ENCODE measurements at places on chromosomes 5 and 9.

- no peak for DNase-seq
Measured at GRCh38 chr5:120327180-120327579, 136.9 kb upstream of the PRR16 start.

- no peak for DNase-seq
Measured at GRCh38 chr5:132754111-132754510, 6.9 kb downstream of the CCNI2 start.

GRCh38 chr5:10227379-10227778 lies 22.3 kb downstream of the ATPSCKMT start:
- no peak for DNase-seq

DNA sequence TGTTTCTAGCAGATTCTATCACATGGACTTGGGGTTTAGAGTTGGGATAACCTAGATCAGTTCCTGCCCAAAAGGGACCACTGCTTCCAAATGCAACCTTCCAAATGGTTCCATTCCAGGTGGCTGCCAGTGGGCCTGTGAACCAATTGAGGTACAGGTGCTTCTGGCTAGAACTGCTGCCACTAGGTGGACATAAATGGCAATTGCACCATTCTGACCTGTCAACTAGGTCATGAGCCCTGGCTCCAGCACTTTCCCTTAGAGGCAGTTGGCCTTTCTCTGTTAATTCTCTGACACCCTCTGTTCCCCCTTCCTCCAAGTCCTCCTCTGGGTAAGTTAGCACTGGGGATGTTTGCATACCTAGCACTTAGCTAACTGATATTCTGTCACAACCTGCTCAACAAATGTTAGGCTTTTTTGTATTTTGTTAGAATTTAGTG lies 16.6 kb upstream of the HEMGN start:
- peak; percentile 71 for DNase-seq

DNA sequence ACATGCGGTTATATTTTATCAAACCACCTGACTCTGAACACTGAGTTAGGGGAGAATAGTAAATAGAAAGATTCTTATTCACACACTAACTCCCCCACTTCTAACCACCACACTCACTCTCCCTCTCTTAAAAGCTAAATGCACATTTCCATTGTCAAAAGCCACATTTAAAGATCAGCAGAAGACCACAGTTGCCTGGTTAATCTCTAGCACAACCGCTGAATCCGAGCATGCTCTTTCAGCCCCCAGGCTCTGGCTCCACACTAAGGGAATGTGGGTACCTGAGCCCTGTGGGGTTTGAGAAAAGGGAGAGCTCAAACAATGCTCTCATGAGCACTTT lies 35.7 kb downstream of the PFDN1 start:
- no peak for DNase-seq

DNA sequence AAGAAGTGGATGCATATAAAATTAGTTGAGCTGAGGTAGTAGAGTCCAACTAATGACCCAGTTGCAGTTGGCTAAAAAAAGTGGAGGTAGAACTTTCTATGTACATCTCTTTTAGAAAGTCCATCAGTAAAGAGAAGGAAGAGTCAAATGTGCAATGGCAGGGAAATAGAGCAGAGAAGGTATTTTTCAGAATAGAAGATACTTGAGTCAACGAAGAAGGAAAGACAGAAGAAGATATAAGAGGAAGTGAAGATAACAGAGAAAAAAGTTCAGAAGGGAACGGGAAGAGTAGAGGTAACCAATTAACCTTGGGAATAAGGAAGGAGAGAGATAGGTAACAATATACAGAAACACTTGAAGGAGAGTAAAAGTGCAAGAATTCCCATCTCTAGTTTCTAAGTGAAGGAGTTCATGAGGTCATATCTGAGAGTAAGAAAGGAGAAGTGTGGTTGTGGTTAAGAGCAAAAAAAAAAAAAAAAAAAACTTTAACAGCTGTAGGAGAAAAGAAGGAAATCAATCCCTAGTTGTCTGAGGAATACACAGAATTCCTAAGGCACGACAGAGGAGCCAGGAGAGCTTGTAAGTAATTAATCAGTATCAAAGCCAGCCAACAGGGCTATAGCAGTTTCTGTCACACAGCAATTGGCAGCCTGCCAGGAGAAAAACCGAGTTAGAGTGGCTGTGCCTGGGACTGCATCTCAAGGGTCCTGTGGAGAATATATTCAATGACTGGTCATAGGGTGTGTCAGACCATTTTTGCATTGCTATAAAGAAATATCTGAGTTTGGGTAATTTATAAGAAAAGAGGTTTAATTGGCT lies 61.0 kb downstream of the ARL15 start:
- DNase-seq: no peak

DNA sequence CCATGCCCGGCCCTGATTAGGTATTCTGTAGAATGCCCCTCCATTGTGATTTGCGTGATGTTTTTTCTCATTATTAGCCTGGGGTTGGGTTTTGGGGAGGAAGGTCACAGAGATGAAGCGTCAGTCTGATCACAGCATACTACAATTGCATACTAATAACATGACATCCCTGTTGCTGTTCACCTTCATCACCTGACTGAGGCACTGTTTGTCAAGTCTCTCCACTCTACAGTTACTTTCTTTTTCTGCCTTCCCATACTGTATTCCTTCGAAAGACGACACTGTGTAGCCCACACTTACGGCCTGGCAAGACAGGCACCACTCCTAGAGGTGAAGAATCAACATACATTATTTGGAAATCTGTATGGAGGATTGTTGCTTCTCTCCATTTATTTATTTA lies 5.5 kb downstream of the ZNF354C start:
- no peak for DNase-seq

- DNase-seq: no peak
Measured at GRCh38 chr5:66174338-66174737, 30.2 kb downstream of the SREK1 start.

GRCh38 chr5:141825791-141826560 lies 52.2 kb downstream of the PCDH1 start:
- no peak for DNase-seq

GRCh38 chr5:146758938-146759337 lies 119.6 kb downstream of the PPP2R2B start:
- DNase-seq: no peak

- no peak for DNase-seq
Measured at GRCh38 chr9:136858844-136859757, 7.0 kb downstream of the MAMDC4 start.

DNA sequence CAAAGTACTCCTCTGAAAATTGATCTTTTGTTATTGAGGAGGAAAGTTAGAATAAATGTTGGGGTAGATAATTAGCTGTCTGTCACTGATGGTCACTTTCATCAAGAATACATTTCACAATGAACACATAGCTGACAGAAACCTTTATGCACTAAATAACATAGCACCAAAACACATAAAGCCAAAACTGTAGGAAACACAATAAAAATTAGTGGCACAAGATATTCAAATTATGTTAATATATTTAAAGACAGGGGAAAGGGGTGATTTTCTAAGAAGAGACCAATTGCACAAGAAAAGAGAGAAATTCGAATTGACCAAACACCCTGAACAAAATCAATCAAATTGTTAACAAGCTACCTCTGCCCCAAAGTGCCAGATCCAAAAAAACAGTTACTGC lies 89.7 kb downstream of the AK8 start:
- DNase-seq: no peak

- no peak for DNase-seq
Measured at GRCh38 chr5:141826674-141827073, 51.5 kb downstream of the PCDH1 start.

DNA sequence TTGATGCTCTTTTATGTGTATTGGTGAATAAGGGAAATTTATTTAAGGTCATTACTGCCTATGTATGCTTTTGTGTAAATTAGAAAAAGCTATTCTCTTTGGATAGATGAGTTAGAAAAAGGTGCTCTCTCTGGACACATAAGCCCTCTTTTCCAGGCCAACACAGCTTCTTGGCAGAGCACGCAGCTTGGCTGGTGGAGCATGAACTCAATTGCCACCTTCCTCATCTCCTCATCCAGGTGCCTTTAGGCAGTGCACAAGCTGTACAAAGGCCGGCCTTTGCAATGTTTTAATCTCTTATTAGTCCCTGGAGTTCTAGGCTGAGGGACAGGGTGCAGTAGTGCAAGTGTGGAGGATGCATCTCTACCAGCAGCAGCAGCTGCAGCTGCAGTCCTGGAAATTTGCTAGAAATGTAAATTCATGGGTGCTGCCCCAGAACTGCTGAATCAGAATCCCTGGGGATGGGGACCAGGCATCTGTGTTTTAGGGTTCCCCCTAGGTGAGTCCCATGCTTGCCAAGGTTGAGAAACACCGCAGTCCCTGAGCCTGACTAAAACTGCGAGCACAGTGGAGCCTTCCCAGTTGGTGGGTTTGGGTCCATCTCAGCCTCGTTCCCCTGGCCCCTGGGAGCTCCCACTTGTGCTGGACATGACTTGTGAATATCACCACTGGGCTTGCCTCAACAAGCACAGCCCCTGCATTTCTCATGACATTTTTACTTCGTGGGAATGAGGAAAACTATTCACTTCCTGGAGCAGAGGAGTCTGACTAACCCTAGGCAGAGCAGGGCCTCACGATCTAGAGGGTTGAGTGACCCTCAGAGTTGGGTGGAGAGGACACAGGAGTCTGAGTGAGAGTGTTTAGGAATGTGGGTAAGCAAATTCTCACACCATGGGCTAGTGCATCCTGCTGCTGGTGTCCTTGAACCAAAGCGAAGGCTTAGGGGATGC lies 272.3 kb downstream of the ZSWIM6 start:
- DNase-seq: no peak

DNA sequence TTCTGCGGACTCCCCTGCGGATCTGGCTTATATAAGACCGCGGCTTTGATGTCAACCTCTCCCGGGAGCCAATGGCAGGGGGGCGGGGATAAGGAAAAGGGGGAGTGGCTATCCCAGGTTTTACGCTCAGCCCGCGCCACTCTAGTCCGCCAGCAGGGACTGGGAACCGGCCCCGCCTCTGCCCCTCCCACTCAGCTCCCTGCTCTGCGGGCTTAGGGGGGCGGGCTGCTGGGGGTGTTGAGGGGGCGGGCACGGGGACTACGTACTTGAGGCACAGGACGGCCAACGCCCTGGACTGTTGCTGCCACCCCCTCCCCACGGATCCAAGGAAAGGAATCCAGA lies at the start of gene HAND1:
Gene HAND1, minus strand, starts transcription at position 4 of the 342 bp plus-strand sequence. CDS start 219 bp downstream, outside the sequence.
- peak; percentile 92 for DNase-seq

- no peak for DNase-seq
Measured at GRCh38 chr9:98870782-98871557, 63.5 kb downstream of the GALNT12 start.

DNA sequence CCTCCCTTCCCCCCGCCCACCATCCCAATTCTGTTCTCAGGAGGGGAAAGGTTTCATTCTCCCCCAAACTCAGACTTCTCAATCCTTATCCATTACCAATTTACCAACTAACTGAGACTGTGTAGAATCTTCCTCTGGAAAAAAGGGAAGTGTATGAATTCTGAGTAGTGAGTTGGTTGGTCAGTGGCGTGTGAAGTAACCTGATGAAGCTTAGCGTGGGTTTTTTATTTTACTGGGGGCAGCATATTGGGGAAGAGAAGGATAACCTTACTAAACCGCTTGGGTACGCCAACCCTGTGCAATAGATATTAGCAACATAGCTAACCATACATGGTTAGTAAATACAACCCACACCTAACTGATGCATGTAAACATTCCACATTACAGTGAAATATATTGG lies 1.1 kb upstream of the DNAJC21 start:
- no peak for DNase-seq

GRCh38 chr5:74421377-74421776 lies 219.2 kb downstream of the ENC1 start:
- no peak for DNase-seq

DNA sequence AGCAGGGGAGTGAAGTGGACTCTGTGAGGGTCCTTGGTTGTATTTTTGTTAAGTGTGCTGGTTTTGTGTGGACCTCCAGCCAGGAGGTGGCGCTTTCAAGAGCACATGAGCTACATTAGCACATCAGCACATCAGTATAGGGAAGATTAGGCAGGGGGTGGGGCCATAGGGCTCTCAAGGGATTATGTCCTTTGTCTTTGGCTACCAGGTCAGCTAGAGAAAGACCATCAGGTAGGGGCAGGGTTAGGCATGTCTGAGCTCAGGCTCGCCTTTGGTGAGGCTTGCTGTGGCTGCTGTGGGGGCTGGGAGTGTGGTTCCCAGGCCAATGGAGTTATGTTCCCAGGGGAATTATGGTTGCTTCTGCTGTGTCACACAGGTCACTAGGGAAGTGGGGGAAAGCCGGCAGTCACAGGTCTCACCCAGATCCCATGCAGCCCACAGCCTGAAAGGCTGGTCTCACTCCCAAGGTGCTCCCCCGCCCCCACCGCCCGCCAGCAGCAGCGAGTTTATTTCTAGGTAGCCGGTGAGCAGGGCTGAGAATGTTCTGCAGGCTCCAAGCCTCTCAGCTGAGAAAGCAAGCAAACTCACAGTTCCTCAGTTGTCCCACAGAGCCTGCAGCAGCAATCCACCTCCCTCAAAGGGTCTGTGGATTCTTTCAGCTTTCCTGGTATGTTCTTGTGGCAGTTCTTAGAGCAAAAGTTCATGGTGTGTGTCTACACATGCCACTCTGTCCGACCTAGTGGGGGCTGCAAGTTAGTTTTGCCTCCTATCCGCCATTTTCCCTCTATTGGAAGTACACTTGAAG lies 13.7 kb downstream of the OR1J1 start:
- peak; percentile 64 for DNase-seq

GRCh38 chr9:87469793-87470465 lies 27.7 kb upstream of the DAPK1 start:
- DNase-seq: no peak

DNA sequence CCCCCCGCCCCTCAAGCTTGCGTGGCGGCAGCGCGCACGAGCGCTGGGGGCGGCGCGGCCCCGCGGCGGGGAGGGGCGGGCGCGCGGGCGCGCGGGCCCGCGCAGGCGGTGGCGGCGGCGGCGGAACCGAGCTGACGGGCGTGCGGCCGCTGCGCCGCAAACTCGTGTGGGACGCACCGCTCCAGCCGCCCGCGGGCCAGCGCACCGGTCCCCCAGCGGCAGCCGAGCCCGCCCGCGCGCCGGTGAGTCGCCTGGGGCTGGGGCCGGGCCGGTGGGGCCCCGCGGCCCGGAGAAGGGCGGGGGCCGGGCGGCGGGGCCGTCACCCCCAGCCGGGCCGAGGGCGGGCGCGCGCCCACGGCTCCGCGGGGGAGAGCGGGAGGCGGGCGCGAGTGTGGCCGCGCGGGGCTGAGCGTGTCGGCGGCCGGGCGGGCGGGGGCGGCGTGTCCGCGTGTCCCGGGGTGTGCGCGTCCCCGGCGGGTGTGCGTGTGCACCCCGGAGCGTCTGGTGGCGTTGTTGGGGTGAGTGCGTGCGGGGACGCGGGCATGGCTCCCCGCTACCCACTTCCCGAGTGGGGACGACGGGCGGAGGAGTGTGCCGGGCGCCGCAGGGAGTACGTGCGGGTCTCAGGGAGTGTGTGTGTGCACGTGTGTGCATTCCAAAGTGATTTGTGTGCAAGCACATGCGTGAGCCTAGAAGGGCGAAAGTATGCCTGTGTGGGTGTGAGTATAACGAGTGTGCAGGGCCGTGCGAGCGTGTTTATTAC lies at the start of gene NEK6:
Gene NEK6, plus strand, starts transcription at position 106 of the 763 bp plus-strand sequence. CDS start 44,016 bp downstream, outside the sequence.
- DNase-seq: no peak

GRCh38 chr5:35230038-35230611 lies at the start of gene PRLR:
TSS of gene PRLR (minus strand) at chr5:35230487. CDS start at chr5:35089620, 140,867 bp downstream.
- peak; percentile 29 for DNase-seq
